ENCODE measurements at places on chromosomes 1 and 21.

GRCh38 chr1:155569988-155570592, 7.5 kb upstream of the ASH1L start:
- DNase-seq = no peak

DNA sequence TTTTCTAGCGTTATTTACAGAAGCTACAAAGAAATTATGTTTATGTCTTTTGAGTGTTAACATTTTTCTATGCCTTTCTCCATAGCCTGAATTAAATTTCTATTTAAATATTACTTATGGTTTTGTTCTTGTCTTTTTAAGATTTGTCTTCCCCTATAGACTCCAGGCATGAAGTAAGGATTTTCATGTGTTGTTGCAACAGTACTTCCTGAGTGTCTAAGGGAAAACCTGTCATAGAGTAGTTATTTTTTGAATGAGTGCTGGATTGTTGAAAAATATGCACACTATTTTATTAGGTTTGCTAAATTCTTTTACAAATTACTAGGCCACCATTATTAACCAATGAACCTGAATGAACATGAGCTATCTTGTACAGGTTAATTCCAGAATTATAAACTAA, 27.1 kb downstream of the SAMSN1 start:
- no peak for DNase-seq

- no peak for DNase-seq
Measured at GRCh38 chr1:232707142-232707541, 77.2 kb upstream of the SIPA1L2 start.

DNA sequence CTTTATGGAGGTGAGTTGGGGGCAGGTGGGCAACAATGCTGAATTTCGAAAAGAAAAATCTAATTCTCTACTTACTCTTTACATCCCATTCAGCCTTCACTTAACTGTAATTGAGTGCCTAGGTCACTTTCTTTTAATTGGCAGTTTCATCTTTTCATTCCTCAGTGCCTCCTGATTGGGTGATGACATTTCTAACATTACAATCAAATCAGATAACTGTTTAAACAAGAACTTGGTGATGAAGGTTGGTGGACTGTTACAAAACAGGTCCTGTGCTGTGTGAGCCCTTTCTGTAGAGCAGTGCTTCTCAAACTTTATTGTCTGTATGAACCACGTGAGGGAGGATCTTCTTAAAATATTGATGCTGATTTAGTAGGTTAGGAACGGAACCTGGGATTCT, 40.1 kb upstream of the KCNQ4 start:
- DNase-seq = no peak

- DNase-seq = peak; percentile 22
Measured at GRCh38 chr1:223832637-223832943, 13.2 kb downstream of the TP53BP2 start.

DNA sequence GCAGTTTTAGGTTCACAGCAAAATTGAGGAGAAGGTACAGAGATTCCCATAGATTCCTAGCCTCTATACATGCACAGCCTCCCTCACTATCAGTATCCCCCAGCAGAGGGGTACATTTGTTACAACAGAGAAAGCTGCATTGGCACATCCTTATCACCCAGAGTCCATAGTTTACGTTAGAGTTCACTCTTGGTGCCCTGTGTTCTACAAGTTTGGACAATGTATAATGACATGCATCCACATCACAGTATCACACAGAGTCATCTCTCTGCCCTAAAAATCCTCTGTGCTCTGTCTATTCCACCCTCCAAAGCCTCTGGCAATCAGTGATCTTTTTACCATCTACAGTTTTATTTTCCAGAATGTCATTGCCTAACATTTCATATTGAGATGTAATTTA, 22.3 kb upstream of the RGS16 start:
- no peak for DNase-seq

Measured in hippocampal formation (tissue), 2 donors.